ENCODE measurements at places on chromosomes 1 and 21.
A peak's percentile ranks its signal among the peaks of the same experiment; 100 is the strongest.

DNA sequence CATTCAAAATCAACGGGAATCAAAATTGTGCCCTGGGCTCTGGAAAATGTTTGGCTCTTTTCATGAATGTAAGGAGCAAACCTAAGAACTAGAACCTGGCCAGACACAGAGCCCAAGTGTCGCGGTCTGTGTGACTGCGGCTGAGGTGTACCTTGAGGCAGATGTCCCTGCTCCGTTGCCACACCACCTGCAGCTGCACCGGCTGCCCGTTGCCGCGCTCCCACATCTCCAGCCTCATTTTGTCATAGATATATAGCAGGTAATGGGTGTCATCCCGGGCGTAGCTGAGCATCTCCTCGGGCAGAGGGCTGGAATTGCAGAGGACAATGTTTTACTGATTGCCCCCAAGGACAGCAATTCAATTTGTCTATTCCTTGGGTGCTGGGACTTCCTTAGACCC, 18.7 kb downstream of the EXOSC10 start:
- DNase-seq: no peak

GRCh38 chr1:218656301-218657037, 311.3 kb downstream of the TGFB2 start:
- DNase-seq: no peak

DNA sequence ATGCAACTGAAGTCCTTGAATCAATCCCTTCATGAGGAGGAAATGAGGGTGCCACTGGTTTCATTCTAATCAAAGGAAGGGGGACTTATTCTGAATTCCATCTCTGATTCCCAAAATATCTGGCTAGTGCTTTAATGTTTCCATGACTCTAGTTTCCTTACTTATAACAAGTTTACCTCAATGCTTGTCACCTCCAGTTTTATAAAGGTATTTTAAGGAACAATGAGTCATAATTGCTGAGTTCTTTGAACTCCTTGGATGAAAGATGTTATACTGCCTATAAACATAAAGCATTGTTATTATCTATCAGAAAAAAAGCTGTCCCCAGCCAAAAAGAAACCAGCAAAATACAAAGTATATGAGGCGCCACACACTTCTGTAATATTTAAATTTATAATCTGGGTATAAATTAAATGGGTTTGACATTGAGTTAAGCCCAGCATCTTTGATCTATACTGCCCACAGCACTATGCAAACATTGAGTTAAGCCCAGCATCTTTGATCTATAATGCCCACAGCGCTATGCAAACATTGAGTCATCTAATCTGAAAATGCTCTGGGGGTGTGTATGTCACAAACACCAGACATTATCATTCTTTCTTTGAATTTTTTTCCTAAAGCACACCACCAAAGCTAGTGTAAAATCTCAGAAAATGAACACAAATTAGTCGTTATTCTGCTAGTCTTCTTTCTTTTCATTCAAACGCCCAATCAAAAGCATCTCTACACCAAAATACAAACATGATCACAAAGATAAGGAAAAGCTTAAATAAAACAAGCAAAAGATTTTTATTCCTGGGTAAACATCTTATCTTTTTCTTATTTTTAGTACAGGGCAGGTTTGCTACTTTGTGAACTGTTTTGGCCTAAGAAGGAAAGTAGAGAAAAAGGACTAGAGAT, 11.5 kb upstream of the CXADR start:
- no peak for DNase-seq

DNA sequence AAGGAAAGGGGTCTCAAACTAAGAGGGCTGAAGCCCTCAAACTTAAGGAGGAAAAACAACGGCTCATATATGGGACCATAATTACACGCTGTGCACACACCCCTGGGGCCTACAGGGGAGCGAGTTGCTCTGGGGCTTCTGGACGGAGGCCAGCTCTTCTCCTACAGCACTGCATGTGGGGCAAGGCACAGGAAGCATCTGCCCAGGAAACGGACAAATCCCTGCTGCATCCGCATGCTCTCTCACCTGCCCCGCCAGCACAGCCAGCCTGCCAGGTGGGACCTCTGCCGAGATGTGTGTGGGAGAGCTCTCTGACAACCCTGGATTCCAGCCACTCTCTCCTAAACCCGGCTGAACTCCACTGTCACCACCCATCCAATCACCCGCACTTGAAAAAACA, 54.1 kb downstream of the MRPL37 start:
- no peak for DNase-seq

GRCh38 chr1:111290104-111290503, 547 bp upstream of the CHIA start:
- DNase-seq: no peak

GRCh38 chr1:80403471-80403893, 1397.0 kb upstream of the ADGRL4 start:
- no peak for DNase-seq

GRCh38 chr1:36274201-36274600, 32.0 kb upstream of the SH3D21 start:
- no peak for DNase-seq

DNA sequence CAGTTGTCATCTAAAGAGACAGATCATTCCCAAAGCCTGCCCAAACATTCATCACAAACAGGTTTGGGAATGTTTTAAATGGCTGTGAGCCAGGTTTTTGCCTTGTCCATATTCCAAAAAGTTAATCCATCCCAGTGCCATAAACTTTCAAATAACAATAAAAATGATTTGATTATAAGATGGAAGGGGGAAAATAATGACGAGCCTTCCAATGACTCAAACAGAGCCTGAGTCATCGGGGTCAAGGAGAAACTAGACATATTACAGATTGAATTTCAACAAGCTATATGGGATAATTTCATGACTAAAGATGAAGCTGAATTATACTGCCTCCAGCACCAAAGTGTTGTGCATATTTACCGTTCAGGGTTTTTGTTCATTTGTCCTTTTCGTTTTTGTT, 195.8 kb upstream of the PKN2 start:
- DNase-seq: no peak

DNA sequence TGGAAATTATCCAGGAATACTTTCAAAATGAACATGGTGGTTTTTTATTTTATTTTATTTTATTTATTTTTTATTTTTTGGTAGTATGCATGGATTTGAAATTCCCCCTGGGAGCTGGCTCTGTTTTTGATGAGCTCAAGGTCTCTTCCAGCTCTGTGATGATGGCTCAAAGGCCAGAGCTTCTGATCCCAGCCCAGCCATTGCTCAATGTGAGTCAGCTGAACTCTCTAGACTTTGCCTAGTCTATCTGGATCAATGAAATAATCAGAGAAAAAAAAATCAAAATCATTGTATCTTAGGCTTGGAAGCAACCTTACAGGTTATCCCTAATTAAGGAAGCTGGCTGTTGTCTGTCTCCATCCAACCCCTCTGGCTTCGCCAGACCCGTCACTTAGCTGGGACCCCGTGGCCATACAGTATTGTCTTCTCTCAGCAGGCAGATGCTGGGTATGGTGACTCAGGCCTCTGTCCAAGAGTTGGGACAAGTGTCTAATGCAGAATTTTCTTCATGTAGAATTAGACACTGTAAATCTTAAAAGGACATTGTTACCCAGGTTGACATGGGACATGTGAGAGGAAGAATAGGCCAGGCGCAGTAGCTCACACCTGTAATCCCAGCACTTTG, 90.2 kb upstream of the LPGAT1 start:
- no peak for DNase-seq

DNA sequence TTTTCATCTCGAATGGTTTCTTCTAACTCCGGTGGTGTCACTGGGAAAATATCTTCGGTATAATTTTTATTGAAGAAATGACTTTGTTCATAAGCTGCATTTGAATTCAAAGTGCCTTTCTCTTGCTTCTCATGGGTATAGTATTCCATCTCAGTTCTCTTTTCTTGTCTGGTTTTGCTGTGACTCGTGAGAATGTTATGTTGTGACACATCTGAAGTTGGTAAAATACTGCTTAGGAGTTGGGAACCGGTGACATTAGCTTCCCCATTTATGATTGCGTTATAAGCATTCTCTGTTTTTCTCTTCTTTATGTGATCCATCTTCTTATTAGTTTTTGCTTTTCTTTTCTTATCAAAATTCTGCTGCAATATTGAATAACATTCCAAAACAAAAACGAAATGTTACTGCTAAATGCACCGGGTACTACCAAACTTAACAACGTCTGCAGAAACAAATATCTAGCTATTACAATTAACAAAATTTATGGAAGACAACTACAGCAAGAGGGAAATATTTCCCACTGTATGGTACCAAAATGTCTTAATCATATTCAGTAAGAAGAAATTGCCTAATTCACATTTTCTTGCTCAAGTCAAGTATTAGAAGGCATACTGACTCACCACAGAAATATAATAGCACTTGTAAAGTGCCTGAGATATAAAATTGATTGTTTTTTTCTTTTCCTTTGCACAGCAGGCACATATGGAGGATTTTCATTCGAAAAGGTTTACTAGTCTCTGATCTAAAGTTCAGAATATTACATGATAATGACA, 15.5 kb downstream of the LRIF1 start:
- DNase-seq: no peak

DNA sequence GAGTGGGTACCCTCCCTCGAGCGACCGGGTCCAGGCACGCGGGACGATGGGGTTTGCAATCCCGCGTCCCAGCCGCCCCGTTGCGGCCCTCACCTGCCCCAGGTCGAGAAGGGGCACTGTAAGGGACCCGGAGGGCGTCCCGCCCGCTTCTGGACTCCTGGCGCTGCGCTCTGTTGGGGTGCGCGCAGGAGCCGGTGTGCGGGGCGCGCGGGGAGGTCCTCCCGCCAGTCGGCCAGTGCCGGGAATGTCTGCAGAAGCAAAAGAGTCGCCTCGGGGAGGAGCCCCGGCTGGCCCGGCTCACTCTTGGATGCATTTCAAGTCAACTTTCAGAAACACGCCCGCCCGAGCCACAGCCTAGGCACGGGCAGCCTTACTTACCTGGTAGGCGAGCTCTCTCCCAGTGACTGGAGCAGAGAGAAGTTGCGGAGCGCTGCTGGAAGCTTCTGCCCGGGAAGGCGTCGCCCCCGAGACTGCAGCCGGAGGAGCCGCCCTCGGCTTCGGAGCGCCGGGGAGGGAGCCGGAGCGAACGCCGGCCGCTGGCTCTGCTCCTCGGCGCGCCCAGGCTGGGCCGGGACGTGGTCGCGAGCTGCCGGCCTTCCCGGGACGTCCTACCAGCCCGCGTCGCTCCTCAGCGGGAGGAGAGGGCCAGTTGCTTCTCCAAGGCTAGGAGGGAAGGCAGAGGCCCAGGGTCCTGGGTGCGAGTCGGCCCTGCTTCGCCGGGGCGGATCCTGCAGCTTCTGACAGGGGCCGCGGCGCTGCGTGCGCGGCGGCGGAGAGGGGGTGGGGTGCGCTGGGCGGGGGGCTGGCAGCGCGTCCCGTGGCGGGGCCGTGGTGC, at the start of gene LMX1A:
Gene LMX1A (minus strand): TSS at position 739 of the 835 bp plus-strand sequence. CDS start 1,156 bp downstream, outside the sequence.
- no peak for DNase-seq

- no peak for DNase-seq
Observed at GRCh38 chr1:220875260-220875659, 4.0 kb upstream of the HLX start.

- no peak for DNase-seq
Observed at GRCh38 chr1:162327788-162328165, 48.9 kb downstream of the SPATA46 start.

GRCh38 chr1:195373856-195374255, 1234.4 kb downstream of the KCNT2 start:
- DNase-seq: no peak

DNA sequence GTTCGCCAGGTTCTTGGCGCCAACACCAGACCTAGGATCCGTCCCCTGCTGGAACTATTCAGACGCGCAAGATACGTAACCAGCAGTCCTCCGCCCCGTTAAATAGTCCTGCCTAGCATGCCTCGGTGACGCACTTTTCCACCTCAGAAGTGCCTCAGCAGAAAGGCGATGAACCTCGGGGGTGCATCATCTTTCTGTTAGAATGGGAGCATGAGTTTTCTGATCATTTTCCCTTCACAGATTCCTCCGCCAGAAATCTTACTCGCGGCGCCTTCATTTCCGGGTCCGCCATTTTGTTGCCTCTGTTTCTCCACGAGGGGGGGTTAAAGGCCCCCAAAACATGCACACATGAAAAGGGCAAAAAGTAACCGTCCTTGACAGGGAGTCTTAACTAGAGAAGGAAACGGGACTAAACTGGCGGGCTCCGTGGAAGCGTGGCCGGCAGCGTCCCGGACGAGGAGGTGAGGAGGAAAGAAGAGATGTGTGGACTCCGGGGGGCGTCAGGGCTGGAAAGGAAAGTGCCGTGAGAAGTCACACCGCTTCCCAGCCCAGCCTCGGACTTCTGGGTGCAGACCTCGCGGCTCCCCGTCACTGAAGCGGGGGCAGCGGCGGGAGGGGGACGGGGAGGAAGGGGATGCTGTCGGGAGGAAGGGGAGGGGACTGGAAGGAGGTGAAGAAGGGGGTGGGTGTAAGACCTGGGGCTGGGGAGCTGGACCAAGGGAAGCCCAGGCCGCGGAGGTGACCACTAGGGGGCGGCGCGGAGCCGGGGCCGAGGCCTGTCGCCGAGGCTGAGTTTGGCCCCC, at the start of gene GABPB2:
Gene GABPB2 (plus strand): TSS at position 288 of the 803 bp plus-strand sequence. CDS start 17,429 bp downstream, outside the sequence.
- DNase-seq: peak; percentile 75

GRCh38 chr21:35635261-35635660, 425.1 kb downstream of the SETD4 start:
- no peak for DNase-seq

- DNase-seq: no peak
Observed at GRCh38 chr1:183039985-183040447, 16.8 kb downstream of the LAMC1 start.

DNA sequence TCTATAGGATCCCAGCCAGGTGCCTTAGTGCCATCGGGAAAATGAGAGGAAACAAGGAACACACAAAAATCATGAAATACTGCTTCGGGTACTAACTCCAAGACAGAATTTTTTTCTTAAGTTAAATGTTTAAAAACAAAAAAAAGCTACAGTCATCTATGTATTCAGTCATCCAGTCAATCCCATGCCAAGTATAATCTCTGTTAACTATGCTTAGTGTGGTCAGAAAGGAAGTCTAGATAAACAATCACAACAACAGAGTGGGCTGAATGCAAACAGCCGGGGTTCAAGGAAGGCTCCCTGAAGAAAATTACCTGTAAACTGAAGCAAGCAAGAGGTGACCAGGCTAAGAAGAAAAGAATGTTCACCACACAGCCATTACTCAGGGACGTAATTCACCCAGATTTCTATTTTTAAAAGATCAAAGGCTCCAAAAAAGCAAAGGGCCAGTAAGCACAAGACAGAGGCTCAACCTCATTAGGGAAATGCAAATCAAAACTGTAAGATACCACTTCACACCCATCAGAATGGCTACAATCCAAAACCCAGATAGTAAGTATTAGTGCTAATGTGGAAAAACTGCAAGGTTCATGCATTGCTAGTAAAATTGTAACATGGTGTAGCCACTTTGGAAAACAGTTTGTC, 53.0 kb downstream of the RERE start:
- DNase-seq: no peak

GRCh38 chr1:205016584-205016983, 26.4 kb upstream of the CNTN2 start:
- no peak for DNase-seq

GRCh38 chr1:3234956-3235355, 166.0 kb downstream of the PRDM16 start:
- DNase-seq: no peak

- peak; percentile 19 for DNase-seq
Observed at GRCh38 chr1:61588736-61589672, 135.9 kb downstream of the TM2D1 start.

- no peak for DNase-seq
Observed at GRCh38 chr1:12296623-12297022, 66.8 kb downstream of the VPS13D start.

- no peak for DNase-seq
Observed at GRCh38 chr1:26177182-26177684, at the start of gene CNKSR1. TSS of gene CNKSR1 (plus strand) at chr1:26177491. CDS start at chr1:26177548, 57 bp downstream.
